Stimulated activated CD8-positive, alpha-beta memory T cell treated with anti-CD3 and anti-CD28 coated beads, Interleukin-15, amount 100 ng/mL, for 4 hours (primary cell): ENCODE measurements at places on chromosomes 12 and 14.

GRCh38 chr12:93632383-93632782 is 44.8 kb upstream of the CRADD start:
- no peak for DNase-seq

- no peak for DNase-seq
These were observed 6.4 kb upstream of the GPR68 start for GRCh38 chr14:91250912-91251311.

DNA sequence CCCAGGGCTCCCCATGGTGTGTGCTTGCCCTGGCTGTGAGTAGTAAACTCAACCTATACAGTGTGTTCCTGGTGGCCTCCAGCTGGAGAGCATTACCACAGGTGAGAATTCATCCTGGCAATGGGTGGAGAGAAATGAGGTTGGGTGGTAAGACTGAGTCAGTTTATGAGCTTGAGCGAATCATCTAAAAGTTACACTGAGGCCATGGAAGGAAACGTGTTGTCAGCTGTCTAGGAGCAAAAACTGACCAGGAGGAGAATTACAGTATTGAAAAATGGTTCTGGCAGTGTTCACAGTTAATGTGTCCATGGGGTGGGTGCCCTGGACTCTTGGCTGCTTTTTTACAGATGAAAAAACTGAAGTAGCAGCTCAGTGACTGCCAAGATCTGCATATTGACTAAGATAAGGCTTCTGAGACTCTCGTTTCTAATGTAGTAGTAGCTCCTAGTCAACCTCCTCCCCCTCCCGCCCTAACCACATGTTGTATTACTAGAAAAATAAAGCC is 202.0 kb upstream of the AMIGO2 start:
- no peak for DNase-seq

GRCh38 chr14:73426877-73427276 is 31.5 kb downstream of the NUMB start:
- no peak for DNase-seq

DNA sequence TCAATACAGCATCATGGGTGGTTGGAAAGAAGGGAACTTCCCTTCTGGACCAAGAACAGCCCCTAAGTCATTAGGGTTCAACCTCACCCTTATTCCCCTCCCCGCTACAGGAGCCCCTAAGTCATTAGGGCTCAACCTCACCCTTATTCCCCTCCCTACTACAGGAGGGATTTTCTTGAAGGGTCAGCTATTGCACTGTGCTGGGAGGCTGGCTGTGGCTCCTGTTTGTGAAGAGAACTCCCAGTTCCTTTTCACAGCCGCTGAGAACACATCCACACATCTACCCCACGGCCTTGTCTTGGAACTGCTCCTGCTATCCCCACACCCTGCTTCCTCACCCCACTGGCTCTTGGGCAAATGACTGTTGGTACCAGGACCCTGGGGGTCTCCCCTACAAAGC is 44.9 kb downstream of the ERH start:
- no peak for DNase-seq

DNA sequence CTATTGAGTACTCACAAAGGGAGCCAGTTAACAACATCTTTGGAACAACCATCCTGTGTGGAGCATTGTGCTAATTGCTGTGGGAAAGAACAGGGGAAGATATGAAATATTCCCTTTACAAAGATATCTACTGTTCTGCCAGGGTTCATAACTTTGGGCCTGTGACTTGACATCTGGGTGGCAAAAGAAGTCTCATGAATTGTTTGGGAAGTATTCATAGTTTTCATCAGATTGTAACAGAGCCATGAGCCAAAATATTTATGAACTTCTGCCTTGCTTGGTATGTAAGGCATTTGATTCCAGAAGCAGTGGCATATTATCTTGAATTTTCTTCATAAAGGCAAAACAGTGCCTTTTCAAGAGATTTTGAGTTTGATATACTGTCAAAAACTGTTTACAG is 816.2 kb downstream of the DIO2 start:
- DNase-seq = no peak

DNA sequence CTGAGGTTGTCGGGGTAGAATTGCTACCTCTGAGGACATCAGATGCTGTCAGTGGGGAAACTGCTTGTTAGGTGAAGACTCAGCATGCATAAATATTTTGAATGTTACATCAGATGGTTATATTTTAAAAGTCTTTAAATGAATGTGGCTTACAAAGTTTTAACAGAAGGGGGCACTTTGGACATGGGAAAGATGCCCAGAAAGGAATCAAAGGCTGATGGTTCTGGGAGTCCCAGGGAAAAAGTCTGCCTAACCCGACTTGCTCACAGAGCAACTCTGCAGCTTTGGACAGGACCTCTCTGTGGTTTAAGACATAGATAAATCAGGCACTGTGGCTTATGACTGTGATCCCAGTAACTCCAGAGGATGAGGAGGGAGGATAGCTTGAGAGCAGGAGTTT is 474.9 kb downstream of the ATP23 start:
- no peak for DNase-seq

DNA sequence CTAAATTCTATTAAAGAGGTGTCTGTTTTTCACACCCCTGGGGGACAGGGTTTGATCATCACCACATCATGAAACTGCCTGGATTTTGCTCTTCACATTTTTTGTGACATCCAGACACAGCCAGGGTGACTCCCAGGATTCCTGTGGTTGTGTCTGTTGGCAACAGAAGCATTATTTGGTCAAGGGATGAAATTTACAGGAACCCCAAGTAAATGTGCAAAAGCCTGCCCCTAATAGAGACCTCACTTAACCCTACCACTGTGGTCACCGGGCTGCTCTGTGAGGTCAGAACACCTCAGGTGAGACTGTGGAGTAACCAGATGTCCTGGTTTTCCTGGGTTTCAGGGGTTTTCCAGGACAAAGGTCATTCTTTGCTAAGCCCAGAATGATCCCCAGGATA is 103.8 kb downstream of the DAD1 start:
- no peak for DNase-seq

DNA sequence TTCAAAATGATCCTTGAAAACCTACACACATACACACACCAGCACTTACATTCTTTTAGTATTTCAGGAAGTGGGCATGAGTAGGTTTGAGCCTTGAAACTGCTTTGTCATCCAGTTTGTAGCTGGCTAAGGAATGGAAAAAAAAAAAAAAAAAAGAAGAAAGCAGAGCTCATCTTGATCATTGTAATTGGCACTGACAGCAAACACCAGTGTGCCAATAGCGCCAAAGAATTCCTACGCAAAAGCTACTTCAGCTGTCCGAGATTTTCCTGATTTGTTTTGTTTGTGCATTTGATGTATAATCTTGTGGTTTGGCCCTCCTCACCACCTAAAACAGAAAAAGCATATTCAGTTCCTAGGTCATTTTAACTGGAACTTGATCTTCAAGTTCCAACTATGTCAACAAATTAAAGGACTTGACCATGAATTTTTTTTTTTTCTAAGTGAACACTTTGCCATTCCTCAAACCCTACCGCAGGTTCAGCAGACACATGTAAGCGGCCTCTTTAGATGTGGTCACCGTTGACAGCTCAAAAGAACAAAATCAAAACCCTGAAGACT is 57.3 kb downstream of the FLRT2 start:
- DNase-seq = no peak

DNA sequence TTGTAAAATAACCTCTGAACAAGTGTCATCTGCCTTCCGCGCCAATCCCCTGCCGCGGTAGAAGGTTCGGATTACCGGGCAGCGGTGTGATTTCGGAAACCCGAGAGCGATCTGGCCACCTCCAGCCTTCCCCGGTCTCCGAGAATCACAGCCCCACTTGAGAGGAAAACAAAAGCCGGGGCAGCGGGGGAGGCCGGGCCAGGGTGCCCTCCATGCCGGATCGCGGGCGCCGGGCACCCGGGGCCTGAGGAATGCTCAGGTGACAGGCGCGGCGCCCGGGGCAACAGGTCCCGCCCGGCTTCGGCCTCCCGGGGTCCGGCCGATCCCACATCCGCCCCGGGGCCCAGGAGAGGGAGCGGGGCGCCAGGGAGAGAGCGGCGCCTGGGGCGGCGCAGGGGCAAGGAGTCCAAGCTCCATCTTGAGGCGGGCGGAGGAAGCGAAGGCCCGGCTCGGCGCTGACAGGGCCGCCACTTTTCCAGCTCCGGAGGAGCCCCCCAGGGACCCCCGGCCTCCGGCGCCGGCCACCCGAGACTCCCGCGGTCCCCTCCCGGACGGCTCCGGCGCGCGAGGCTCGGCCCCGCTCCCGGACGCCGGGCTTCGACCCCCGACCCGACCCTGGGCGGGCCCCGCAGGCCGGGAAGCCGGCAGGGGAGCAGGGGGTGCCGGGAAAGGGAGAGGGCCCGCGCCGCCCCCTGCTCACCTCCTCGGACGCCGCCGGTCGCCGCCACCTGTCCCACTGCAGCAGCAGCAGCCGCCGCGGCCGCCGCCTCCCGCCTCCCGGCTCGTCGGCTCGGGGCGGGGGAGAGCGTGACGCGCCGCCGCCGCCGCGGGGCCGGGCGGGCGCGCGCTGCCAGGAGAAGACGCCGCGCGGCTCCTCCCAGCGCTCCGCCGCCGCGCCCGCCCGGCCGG is at the start of gene CLIP1:
Gene CLIP1 (minus strand): TSS at position 849 of the 909 bp plus-strand sequence. CDS start 42,217 bp downstream, outside the sequence.
- no peak for DNase-seq

DNA sequence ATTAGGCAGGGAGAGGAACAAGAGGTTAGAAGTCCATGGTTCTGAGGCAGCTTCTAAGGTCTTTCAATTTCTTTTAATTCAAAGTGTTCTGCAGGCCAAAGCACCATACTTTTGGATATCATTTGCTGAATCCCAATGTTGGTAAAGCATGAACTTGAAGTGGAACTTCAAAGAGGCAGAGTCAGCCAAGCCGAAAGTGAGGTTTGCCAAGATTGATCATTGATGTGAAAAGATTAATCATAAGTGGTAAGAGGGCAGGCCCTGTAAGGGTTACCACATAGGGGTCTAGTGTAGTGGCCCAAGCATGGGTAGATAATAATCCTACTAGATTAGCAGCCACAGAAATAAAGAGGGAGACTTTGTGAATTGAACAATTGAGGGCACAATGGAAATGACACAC is 191.7 kb upstream of the DIO2 start:
- no peak for DNase-seq

GRCh38 chr14:51022769-51023168 is 72.1 kb downstream of the TRIM9 start:
- no peak for DNase-seq

DNA sequence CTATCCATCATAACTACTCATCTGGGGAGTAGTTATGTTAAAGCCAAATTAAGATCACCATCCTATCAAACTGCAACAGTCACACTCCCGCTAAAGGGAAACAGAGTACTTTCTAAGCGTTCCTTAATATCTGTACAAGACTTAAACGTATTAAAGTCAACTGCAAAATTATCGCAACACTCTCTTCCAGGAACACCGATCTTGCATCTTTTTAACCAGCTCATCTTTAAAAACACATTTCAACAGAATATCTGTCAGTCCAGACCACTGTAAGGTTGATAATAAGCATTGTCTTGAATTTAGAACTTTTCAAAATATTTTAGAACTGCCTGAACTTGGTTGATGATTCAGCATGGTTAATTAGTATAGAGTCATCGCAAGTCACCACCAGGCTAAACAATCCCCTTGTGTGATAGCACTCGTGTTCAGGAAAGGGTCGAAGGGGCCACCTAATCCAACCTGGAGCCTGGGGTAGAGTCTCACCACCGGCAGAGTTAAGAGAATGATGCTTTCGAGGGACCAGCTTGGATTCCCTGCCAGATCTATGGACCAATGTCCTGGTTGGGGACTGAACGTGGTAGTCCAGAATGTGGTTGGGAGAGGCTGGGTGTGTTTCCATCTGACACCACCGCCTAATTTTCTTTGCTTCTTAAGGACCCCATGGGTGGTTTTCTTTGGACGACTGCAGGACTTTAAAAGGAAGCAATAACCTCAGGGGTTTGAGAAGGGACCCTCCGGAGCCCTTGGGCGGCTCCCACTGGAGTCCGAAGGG is 890 bp downstream of the SPTLC2 start:
- DNase-seq = no peak

GRCh38 chr14:42192738-42193653 is 586.3 kb downstream of the LRFN5 start:
- no peak for DNase-seq

- DNase-seq = no peak
These were observed 65.3 kb downstream of the FOS start for GRCh38 chr14:75343911-75344310.

DNA sequence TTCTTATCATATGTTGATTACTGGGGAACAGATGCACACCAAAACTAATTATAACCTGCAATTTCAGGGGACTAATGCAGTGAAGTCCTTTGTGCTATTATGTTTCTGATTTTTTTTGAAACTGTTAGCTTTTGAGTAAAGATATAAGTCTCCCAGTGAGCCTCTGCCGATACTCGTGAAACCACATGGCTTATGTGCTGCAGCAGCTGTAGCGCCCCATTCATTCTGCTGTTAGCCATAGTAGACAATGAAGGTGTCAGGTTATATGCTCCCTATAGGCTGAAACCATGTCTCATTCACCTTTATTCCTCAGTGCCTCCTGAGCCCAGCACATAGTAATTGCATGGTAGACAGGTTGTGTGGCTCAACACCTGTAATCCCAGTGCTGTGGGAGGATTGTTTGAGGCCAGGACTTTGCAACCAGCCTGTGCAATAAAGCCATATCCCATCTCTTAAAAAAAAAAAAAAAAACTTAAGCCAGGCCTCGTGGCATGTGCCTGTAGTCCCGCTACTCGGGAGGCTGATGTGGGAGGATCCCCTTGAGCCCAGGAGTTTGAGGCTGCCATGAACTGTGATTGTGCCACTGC is 25.0 kb downstream of the GOLGA5 start:
- no peak for DNase-seq

DNA sequence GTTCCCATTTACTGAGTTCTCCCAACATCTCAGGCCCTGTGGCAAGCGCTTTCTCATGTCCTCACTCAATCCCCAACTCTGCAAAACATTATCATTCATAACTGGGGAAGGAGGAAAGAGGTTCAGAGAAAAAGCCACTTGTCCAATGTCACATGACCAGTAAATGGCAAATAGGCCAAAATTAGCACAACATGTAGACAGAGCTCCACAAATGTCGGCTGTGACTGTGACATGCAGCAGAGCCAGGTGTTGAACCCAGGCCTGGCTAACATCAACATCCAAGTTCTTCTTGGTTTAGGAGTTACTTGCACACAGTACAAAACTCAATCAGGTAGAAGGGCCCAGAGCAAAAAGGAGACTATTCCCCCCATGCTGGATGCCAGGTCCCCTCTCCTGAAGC is 10.8 kb downstream of the KCTD10 start:
- DNase-seq = no peak

- DNase-seq = no peak
These were observed 927 bp downstream of the PTHLH start for GRCh38 chr12:27971606-27972005.

GRCh38 chr12:47882781-47883546 is 21.8 kb downstream of the VDR start:
- no peak for DNase-seq
